ENCODE measurements at places on chromosomes 1 and 21. TPM values are rescaled to one million over a fixed set of nuclear protein-coding genes. Genes with fewer than 3 reads are reported as not detected.

The HTR6 gene
- not detected for total RNA-seq

The PAQR6 gene
- total RNA-seq, result 0.12 TPM

The VTCN1 gene
- total RNA-seq, result not detected

The GJC2 gene
- 4.1 TPM for total RNA-seq

The KCNA10 gene
- not detected for total RNA-seq

The ADGRL4 gene
- 13.1 TPM for total RNA-seq

The FMO3 gene
- total RNA-seq, result 3.1 TPM

The TMEM53 gene
- 3.4 TPM for total RNA-seq

The SELP gene
- total RNA-seq, result 1.7 TPM

The PIGR gene
- total RNA-seq, result not detected

The IGSF9 gene
- 0.12 TPM for total RNA-seq

The CYP4A22 gene
- total RNA-seq, result not detected

The LCE1D gene
- not detected for total RNA-seq

The RAB25 gene
- total RNA-seq, result not detected

The PRDM16 gene
- 11.4 TPM for total RNA-seq

The KLHDC9 gene
- 1.5 TPM for total RNA-seq

The PLA2G2D gene
- total RNA-seq, result not detected

The SLC44A3 gene
- 6.1 TPM for total RNA-seq

The CNR2 gene
- total RNA-seq, result not detected

The INSRR gene
- total RNA-seq, result under 0.01 TPM
